ENCODE measurements at places on chromosomes 16 and 17.

DNA sequence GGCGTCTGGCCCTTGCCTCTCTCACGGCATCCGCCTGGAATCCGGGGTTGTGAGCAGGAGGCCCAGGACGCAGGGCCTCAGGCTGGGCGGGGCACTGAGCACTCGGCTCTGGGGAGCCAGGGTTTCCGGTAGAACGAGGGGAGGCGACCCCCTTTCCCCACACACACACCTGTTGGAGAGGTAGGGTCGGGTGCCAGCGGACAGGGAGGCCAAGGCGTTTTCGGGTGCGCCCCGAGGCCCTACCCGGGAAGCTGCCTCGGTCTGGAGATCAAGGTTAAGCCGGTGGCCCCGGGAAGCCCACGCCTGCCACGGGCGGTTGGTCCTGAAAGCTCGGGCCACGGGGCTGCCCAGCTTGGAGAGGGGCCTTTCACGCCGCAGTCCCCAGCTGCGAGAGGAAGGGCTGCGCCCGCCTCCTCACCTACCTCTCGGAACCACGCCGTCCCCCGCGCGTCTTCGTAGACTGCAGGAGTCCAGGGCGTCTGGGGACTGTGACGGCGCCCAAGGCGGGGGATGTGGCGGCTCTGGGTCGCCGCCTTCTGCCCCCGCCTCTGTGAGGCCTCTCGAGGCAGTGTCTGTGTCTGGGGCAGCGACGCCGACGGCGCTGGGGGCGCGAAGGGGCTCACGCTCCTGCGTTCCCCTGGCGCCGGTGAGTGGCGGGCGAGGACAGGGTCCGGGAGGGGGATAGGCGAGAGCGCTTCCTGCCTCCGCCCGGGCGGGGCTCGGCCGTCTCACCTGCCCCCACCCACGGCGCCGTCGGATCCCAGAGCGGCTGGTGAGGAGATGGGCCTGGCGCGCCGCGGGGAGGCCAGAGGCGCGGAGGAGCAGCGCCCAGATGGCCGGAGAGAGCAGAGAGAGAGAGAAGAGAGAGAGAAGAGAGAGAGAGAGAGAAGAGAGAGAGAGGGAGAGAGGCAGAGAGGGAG lies 20.3 kb upstream of the HOXB9 start:
- no peak for DNase-seq

- DNase-seq, result no peak
Measured at GRCh38 chr16:86545954-86546637, 8.9 kb downstream of the MTHFSD start.

GRCh38 chr17:13244513-13244912 lies 226.7 kb upstream of the ELAC2 start:
- DNase-seq, result no peak

DNA sequence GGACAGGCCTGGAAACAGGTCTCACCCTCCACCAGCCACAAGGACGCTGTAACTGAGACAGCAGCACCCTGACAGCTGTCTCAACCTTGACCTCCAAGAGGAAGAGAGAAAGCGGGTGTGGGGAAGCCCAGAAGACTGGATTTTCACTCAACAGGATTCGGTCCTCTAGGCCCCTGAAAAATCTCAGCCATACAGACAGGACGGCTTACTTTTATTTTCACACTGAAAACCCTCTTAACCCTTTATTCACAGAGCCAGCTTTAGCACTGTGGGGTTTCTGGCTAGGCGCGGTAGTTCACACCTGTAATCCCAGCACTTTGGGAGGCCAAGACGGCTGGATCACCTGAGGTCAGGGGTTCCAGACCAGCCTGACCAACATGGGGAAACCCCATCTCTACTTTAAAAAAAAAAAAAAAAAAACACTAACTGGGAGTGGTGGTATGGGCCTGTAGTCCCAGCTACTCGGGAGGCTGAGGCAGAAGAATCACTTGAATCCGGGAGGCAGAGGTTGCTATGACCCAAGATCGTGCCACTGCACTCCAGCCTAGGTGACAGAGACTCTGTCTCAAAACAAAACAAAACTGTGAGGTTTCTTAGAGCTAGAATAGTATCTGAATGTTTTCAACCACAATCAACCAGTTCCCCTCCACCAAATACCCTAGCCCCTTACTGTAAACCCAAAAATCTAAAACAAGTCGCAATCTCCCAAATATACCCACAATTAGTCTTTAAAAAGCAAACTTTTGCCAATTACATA lies 5.3 kb downstream of the ANKRD11 start:
- no peak for DNase-seq

GRCh38 chr17:79902146-79902791 lies 63.0 kb upstream of the CBX4 start:
- DNase-seq, result no peak
